ENCODE measurements at places on chromosomes 3 and 15.
A peak's percentile ranks its signal among the peaks of the same experiment; 100 is the strongest.

- no peak for DNase-seq
Measured at GRCh38 chr15:26179906-26180305, 316.8 kb upstream of the ATP10A start.

- no peak for DNase-seq
Measured at GRCh38 chr3:101803173-101803782, 24.3 kb downstream of the NXPE3 start.

- no peak for DNase-seq
Measured at GRCh38 chr15:31098953-31099740, 2.4 kb downstream of the TRPM1 start.

GRCh38 chr3:152970851-152971250 is 135.9 kb downstream of the P2RY1 start:
- no peak for DNase-seq

GRCh38 chr15:89446255-89446891 is 50.0 kb downstream of the RHCG start:
- DNase-seq, result no peak

- no peak for DNase-seq
Measured at GRCh38 chr15:63595688-63596087, 1.5 kb upstream of the FBXL22 start.

DNA sequence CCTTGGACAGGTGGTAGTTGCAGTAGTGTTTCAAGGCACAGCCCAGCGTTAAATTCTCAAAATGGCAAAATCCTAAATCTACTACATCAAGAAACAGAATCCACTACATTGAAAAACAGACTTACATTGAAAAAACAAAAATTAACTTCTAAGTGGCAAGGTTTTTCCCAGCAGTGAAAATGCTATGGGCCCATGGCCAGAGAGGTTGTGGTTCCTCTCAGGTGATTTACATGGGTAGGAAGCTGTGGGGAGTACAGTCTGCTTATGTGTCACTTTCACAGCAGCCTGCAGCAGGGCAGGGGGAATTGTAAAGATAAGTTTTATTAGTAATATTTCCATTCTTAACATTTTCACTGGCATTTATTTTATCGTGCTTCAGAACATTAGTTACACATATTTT is 24.9 kb downstream of the TTC14 start:
- DNase-seq, result no peak

- DNase-seq, result no peak
Measured at GRCh38 chr15:39058351-39059131, 493.9 kb upstream of the RASGRP1 start.

GRCh38 chr15:89972085-89972484 is 29.0 kb upstream of the ZNF710 start:
- DNase-seq, result no peak

- no peak for DNase-seq
Measured at GRCh38 chr3:16809482-16809881, 75.3 kb upstream of the PLCL2 start.

DNA sequence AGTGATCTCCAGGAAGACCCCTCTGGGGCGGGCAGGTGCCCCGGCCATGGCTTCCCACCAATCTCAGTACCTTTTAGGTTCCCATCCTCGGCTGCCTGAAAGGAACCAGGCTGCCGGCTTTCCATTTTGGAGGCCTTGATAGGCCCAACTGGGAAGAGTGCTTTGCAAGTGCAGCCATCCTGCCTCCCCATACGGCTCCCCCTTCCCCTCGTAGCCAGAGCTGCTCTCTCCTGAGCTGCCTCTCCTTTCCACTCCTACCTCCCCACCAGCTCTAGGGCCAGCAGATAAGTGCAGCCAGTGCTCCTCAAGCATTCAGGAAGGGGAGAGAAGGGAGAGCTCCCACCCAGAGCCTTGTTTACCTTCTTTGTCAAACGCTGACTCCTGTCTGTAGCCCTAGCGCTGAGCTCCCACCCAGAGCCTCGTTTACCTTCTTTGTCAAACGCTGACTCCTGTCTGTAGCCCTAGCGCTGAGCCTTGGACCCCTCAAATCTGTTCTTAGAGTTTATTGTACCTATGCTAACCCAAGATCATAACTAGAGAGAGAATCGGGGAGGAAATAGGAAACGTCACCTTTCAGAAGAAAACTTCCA is 133.0 kb downstream of the LRRK1 start:
- DNase-seq, result no peak

DNA sequence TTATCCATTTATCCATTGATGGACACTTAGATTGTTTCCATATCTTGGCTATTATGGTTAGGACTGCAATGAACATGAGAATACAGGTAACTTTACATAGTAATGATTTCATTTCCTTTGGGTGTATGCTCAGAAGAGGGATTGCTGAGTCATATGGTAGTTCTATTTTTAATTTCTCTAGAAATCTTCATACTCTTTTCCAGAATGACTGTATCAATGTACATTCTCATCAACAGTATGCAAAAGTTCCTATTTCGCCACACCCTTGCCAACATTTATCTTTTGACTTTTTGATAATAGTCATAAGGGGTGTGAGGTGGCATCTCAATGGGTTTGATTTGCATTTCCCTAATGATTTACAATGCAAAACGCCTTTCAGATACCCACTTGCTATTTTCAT is 6.2 kb upstream of the NIPA1 start:
- DNase-seq, result no peak

GRCh38 chr3:112539825-112540650 is 21.7 kb downstream of the ATG3 start:
- DNase-seq, result no peak

DNA sequence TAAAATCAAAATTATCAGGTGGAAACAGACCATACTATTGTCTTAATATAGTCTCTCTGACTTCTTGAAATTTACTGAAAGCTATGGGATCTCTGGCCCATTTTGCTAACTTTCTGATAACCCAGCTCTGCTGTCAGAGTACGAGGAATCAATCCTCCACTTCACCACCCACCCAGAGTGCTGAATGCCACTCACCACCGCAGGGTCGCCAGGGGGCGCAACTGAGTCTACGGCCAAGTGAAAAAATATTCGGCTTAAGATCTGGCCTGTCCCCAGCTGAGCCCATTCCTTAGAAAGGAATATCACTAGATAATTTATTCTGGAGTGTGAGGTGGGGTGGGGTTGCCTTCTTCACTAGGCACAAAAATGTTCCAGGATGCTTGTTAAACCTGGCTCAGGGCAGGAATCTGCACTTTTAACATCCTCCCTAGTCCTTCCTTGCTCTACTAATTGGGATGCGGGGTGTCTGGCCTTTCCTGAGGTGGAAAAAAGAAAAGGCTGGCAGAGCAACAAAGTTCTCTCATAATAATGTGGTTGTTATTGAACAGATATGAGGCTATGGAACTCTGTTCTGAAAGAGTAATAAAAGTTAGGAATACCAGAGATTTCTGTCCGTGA is 520.6 kb downstream of the MFSD1 start:
- DNase-seq, result no peak

DNA sequence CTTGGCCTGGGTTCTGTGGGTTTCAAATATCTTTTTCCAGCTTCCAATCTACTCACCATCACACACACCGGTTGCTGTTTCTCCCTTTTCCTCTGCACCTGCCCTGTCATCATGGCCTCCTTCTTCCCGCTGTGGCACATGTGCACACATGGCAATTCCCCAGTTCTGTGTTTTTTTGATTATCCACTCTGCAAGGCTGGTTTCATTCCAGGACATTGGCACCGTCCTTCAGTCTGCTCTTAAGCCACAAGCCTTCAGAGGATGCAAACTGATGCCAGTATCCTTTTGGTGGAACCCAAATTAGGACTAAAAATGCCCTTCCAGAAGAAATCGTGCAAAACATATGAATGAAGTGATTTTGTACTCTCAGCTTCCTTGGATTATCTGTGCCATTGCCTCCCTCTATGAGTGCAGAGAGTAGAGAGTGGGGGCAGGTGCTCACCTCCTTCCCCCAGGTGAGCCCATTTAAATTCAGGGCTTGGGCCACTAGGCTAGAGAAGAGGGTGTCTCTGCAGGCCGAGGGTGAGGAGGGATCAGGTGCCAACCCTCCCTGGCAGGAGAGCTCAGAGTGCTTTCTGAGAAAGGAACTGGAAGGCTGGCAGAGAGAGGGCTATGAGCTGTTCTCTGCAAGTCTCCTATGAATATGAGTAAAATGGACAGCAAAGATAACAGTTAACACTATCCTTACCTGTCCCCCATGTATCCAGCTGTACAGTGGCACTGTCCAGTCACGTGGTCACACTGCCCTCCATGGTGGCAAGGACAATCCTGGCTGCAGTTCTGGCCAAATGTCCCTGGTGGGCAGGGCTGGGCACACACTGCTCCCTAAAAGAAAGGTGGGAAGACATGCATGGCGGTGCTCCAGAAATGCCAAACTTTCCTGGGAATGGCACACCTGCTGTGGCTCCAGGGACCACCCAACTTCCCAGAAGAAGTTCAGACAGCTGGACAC is 100.8 kb downstream of the RAB11A start:
- DNase-seq, result no peak

DNA sequence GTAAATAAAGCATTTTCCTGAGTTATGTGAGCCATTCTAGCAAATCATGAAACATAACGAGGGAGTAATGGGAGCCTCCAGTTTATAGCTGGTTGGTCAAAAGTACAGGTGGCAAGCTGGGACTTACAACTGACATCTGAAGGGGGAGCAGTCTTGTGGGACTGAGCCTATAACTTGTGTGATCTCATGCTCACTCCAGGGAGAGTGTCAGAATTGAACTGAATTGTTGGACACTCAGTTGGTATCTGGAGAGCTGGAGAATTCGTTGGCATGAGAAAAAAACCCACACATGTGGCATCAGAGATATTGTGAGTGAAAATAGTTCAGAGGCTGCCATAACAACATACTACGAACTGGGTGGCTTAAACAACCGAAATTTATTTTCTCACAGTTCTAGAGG is 22.8 kb upstream of the DENND6A start:
- DNase-seq, result no peak

DNA sequence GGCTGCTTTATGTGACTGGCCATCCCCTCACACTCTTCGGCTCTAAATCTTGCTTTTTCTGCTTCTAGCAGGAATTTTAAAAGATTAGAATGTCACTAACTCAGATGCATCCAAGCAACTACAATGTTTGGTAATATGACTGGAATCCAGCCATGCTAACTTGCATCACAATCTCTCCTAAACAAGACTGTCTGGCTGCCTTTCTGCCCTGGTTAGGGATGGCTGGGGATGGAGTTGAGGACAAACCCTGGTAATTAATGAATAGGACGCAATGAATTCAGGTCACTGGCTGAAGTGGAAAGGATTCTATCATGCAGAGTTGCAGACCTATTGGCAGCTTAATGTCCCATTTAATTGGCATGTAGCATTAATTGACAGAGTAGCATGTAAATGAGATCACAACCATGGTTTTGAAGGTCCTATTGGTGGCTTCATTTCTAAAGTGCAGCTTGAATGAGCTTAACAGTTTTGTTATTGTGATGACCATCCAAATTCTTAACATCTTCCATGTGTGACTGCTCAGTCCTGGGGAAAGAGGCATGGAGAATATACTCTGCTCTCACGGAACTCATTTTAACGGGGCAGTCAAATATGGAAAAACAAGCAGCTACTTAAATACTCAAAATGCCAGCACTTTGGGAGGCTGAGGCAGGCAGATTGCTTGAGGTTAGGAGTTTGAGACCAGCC is 21.7 kb downstream of the NMNAT3 start:
- DNase-seq, result peak; percentile 1

- peak; percentile 56 for DNase-seq
Measured at GRCh38 chr15:39592500-39592899, 11.6 kb downstream of the THBS1 start.

DNA sequence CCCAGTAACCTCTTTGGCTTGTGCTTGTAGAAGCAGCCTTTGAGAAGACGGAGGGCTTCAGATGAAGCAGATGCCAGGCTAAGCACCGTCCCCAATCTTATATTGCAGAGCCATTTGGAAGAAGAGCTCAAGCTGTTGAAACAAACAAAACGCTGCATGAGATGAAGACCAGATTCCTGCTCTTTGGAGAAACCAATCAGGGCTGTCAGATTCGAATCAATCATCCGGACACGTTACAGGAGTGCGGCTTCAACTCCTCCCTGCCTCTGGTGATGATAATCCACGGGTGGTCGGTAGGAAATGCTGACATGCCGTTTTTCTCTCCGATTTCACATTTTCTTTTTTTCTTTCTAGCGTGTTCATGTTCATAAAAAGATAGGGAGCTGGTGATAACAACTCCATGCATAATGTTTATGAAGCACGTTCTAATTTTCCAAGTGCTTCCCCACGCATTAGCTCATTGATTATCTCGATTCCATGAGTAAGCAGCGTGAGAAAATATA is 106.5 kb downstream of the LIPC start:
- DNase-seq, result no peak

All from GM04503 (cell line).